M059J (cell line): ENCODE measurements at places on chromosomes 13 and 19. TPM values are rescaled to one million over a fixed set of nuclear protein-coding genes. Genes with fewer than 3 reads are reported as not detected.

The SPINT2 gene
- total RNA-seq: 8.5 and 8.9 TPM in 2 replicates

The TNFSF9 gene
- total RNA-seq: 11.7 and 16.3 TPM in 2 replicates

The ZNF552 gene
- total RNA-seq: 0.69 and 0.84 TPM in 2 replicates

The ZNF556 gene
- 0.52 TPM in 1 of 2 replicates, not detected in the other for total RNA-seq

The POLR1G gene
- 11.1 and 13.4 TPM in 2 replicates for total RNA-seq

The SLC46A3 gene
- total RNA-seq: 7.0 and 9.0 TPM in 2 replicates

The EBI3 gene
- 2.7 and 3.0 TPM in 2 replicates for total RNA-seq

The CGB2 gene
- 1.7 and 4.2 TPM in 2 replicates for total RNA-seq

The OR7C1 gene
- 0.02 TPM in 1 of 2 replicates, not detected in the other for total RNA-seq

The BEST2 gene
- total RNA-seq: not detected in 2 replicates

The F10 gene
- total RNA-seq: 0.10 TPM in 1 of 2 replicates, not detected in the other

The B3GLCT gene
- total RNA-seq: 22.1 and 23.2 TPM in 2 replicates

The TBXA2R gene
- total RNA-seq: 0.59 TPM in 1 of 2 replicates, not detected in the other

The TMEM190 gene
- total RNA-seq: 0.22 TPM in 1 of 2 replicates, not detected in the other

DNA sequence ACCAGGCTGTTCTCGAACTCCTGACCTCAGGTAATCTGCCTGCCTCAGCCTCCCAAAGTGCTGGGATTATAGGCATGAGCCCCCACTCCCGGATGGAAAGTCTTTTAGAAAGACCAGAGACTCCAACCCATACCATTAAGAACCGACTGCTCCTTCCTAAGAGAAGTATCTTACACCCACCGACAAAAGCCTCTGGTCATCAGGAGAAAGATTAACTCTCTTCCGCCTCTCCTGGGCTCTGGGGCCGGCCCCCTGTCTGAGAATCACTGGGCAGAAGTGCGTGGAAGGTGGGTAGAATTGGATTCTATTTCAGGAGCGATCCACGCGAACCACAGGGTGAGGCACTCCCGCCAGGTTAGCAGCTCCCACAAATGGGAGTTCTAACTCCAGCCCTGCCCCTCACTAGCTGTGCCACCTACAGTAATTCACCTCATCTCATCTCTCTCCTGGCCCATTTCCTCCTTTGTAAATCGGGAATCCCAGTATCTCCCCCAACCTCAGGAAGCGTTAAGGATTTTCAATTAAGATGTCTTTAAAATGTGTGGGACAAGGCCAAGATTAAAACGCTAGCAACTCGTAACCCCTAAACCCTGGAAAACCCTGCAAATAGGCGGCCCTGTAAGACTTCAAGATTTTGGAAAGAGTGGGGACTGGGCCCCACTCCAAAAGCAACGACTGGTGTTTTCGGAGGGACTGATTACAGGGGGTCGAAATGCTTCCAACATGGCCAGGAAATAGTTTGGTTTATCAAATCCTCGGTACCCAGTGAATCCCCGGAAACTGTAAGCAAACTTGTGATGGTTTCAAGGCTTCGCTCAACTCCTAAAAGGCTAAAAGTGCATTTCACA lies 1.3 kb downstream of the HNRNPL start:
- no peak for DNase-seq

GRCh38 chr13:80336370-80336769 lies 4.6 kb downstream of the SPRY2 start:
- DNase-seq: no peak

DNA sequence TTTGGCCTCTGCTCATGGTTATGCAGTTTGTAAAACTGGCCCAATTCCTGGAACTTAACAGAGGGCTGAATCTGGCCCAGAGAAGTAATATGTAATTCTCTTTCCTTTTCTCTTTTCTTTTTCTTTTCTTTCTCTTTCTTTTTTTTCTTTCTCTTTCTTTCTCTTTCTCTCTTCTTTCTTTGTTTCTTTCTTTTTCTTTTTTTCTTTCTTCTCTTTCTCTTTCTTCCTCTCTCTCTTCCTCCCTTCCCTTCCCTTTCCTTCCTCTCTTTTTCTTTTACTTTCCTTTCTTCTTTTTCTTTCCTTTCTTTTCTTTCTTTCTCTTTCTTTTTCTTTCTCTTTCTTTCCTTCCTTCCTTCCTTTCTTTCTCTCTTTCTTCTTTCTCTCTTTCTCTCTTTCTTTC lies 88.8 kb upstream of the SLITRK5 start:
- DNase-seq: no peak

GRCh38 chr19:58305932-58306323 lies 751 bp downstream of the ERVK3-1 start:
- DNase-seq: no peak

- DNase-seq: no peak
Measured at GRCh38 chr19:34707661-34708060, 26.4 kb upstream of the ZNF181 start.

DNA sequence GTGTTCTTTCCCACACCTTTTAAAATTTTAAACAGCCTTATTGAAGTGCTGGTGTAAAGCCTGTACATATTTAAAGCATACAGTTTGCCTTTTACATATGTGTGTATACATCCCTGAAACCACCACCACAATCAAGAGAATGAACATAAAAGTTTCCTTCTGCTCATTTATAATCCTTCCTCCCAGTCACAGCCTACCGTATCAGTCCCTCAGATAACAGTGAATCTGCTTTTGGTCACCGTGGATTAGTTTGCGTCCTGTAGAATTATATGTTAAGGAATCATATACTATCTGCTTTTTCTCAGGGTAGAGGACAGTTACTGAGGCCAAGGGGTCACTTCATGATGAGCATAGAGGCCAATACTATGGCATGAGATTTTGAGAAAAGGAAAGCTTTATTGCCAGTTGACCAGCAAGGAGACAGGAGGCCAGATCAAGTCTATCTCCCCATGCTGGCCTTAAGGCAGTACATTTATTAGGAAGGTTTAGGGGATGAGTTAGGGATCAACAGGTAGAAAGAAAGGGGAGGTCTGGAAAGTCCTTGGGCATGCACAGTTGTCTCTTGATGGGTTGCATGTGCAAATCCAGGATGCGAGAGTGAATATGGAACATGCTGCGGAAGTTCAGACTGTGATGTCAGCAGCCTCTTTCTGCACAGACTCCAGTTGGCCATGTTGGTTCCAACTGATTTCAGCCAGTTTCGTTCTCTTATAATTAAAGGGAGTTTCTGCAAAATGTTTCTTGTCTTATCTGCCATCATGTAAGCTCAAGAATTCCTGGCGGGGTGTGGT lies 36.3 kb upstream of the LSM14A start:
- DNase-seq: no peak

GRCh38 chr13:110856942-110857835 lies 57.7 kb downstream of the ANKRD10 start:
- DNase-seq: no peak

GRCh38 chr13:41562083-41562482 lies 104.7 kb downstream of the RGCC start:
- DNase-seq: peak; percentile 75

GRCh38 chr13:23147827-23148226 lies 33.0 kb upstream of the SGCG start:
- DNase-seq: no peak

DNA sequence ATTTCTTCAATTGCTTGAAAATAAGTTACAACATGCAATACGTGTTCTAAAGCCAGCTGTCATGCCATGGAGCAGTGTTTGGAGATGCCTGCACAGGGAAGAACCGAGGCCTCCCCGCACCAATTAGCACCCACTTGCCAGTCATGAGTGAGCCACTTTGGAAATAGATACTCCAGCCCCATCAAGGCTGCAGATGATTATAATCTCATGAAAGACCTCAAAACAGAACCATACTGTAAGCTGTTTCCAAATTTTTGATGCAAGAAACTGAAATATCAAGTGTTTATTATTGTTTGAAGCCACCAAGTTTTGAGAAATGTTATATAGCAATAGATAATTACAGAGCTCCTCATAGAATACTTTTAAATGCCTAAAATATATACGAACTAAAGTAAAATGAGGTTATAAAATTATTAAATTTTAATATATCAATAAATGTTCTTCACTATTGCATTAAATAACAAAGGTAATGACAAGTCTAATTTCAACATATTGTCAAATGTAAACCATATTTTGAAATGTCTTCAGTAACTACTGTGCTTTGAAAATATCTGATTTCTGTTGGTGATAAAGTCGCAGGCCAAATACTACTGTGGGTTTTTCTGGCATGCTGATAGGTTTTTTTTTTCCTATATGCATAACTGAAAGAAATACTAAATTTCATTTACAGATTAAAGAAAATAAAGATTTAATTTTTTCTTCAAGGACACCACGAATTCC lies 43.0 kb downstream of the DIAPH3 start:
- DNase-seq: no peak

GRCh38 chr13:49454388-49455006 lies 10.4 kb downstream of the SETDB2 start:
- peak; percentile 35 for DNase-seq

- DNase-seq: no peak
Measured at GRCh38 chr13:32726374-32727037, 140.3 kb downstream of the PDS5B start.

- DNase-seq: peak; percentile 33
Measured at GRCh38 chr13:41942462-41943094, 18.3 kb downstream of the VWA8 start.

DNA sequence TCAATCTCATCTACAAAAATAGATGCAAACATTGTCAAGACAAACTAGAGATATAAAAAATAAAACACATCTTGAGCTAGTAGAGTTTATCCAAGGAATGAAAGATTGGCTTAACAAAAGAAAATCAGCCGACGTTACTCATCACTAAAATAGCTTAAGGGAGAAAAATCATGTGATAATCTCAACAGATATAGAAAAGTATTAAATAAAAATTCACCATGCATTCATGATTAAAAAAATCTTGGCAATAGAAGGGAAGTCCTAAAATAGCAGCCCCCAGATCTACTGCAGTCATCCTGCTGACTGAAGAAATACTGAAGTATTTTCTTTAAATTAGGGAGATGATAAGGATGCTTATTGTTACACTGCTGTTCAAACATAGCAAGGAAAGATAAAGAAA lies 12.6 kb upstream of the DCLK1 start:
- DNase-seq: no peak

DNA sequence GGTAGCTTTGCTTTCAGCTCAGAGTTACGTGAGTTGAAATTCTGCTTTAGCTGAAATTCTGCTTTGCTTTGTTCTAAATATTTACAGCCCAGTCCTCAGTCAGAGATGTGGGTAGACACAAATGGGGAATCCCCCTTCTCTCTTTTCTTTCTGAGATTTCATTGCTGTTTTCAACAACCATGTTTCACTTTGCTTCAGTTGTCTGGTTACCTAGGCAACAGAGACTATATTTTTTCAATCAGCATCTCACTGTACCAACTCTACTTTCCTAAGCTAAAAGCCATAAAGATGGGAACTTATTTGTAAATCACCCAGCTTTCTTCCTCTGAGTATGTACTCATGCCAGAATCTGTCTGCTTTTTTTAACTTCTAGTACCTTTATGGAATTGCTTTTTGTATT lies 509.0 kb downstream of the OLFM4 start:
- DNase-seq: no peak

DNA sequence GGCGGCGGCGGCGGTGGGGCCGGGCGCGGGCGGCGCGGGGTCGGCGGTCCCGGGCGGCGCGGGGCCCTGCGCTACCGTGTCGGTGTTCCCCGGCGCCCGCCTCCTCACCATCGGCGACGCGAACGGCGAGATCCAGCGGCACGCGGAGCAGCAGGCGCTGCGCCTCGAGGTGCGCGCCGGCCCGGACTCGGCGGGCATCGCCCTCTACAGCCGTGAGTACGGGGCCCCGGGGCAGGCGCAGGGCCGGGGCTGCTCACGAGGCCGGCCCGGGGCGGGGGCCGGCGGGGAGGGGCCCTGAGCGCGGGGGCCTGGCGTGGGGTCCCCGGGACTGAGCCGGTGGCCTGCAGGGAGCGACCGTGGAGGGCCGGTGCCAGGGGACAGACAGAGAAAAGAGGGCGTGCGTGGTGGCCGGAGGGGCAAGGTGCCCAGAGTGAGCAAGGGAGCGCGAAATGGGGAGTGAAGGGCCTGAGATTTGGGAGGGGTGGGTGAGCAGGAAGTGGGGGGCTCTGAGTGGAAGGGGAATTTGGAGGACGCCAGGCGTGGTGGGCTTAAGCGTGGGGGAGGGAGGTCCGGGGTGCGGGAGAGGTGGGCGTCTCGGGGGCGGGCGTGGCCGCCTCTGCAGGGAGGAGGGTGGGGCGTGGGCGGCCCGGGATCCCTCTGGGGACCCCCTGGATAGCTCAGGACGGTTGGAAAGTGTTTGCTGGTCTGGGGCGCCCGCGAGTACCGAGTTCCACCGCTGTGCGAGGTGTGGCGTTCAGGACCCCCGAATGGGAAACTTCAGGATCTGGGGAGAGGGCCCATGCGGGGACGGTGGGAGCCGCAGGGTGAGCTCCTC lies 575 bp downstream of the CARM1 start:
- no peak for DNase-seq

DNA sequence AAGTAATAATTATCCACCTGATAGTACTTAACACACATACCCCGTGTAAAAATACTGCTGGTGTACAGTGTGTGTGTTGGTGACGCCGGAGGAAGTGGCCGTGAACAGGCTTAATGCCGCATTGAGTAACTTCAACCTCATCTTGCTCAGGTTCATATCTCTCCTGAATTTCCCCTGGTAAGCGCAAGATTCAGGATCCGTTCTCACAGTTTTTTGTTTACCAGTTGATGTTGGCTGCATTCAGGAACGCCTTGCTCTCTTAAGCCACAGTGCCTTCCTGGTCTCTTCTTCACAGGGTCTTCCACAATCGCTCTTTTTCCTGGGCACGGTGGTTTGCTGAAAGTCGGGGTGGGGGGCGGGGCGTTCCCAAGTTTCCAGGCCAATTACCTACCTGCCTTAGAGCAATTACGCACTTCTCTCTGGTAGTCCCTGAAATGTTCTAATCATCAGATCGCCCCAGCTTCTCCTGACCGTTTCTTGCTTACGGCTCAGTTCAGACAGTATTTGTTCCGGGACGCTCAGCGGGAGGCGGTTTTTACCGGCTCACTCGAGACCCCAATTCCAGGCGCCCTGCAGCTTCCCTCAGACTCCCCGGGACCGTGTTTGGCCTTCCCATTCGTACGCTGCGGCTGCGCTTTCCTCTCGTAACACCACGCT lies 706 bp upstream of the DNAJC3 start:
- peak; percentile 39 for DNase-seq

DNA sequence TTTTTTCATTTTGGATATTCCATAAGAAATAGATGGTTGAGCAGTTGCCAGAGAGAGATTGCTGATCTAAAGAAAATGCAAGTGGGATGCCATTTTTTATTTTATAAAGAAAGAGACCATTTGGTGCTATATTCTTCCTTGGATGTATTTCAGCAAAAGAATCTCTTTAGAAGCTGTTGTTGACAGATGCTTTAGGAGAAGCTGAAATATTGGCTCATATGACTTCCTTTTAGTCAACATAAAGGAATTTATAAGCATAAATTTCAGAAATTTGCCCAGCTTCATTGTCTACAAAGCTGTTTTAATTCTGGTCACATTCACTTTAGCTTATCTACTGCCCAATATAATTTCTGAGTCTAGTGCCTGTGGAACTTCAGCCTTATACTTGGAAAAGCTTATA lies 36.9 kb downstream of the POLR1D start:
- peak; percentile 3 for DNase-seq

DNA sequence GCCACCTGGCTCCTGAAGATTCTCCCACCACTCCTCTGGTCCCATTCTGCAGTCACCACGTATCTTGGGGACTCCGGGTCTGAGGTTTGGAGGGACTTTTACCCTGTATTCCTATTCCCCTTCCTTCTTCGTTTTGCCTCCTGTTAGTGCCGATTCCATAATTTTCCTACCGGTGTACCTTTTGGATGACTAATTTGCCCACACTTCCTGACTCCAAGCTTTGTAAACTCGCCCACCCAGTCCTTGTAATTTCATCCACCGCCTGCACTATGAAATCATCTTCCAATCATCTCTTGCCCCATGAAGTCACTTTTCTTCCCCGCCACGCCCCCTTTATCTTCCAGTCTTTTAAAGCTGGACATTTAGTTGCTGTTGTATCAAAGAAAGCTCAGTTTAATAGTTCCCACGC lies 572 bp downstream of the UCHL3 start:
- peak; percentile 76 for DNase-seq

GRCh38 chr13:61156753-61157152 lies 258.9 kb downstream of the PCDH20 start:
- no peak for DNase-seq
